ENCODE measurements at places on chromosomes 12 and 14.
A peak's percentile ranks its signal among the peaks of the same experiment; 100 is the strongest.

DNA sequence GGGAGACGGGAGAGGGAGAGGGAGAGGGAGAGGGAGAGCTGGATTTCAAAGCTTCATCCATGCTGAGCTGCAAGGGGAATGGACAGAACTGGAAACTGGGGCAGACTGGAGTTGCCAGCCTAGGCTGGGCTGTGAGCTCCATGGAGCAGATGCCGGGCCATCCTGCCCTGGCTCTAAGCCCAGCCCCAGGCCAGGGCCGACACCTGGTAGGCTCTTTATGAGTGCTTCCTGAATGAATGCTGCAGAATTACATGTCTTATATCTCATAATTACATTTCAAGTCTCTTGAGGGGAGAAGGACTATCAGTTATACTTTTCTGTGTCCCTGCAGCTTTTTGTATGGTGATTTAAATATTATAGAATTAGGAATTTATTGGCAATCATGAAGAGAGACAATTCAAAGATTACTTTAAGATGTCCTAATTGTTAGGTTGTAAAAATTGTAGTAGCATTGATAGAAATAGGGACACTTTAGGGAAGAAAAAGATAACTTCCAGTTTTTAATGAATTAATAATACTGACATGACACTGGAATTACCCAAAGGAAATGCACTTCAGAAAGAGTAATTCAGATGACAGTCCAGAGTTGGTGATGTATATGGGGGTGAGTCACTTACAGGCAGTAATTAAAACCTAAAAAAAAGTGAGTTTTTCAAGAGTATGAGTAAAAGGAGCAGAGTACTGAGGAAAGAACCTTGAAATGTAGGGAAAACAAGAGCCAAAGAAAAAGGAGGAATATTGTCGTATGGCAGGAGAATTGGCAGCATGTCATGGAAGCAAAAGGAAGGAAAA is 29.0 kb downstream of the SCYL2 start:
- peak; percentile 20 for DNase-seq

- DNase-seq, result no peak
These were observed 48.1 kb downstream of the KLRG1 start for GRCh38 chr12:9037431-9037830.

DNA sequence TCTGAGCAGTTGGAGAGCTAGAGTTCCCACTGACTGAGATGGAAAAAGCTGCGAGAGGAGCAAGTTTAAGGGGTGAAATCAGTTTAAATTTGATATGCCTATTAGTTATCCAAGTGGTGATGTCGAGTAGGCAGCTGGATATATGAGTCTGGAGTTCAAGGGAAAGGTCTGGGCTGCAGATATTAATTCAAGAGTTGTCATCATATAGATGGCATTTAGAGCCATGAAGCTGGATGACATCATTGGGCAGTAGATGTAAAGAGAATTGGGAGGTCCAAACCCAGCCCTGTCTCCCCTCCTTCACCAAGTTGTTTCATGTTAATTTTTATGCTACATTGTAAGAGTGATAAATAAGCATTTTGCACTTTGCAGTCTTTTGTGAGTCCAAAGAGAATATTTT is 898.1 kb downstream of the GALC start:
- DNase-seq, result no peak

DNA sequence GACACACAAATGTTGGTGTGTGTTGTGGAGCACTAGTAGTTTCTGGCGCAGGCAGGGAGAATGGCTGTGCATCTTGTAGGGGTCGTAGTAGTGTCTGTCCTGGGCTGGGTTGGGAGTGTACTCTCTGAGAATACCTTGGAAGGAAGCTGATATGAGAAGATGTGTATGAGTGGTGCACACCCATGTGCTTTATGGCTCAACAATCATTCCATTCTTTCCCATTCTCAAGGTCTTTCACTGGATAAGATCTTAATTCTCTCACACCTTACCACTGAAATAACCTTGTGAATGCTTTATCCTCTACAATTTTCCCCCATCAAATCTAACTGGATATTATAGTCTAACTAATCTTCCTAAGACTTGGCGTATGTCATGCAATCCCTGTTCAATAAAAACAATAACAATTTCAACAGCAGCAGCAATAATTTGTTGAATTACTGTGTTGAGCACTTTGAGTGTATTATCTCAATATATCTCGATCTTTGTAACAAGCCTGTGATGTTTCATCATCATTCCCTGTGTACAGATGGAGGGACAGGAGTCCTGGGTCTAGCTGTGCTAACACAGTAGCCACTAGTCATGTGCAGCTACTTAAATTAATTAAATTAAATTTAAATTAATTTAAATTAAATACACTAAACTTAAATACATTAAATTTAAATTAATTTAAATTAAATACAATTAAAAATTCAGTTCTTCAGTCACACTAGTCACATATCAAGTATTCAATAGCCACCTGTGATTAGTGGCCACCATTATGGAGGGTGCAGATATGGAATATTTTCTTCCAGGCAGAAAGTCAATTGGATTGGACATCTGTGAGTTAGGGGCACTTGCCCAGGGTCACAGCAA is 3.6 kb upstream of the SLC48A1 start:
- no peak for DNase-seq

GRCh38 chr12:56622535-56622934 is 7.6 kb downstream of the BAZ2A start:
- DNase-seq, result no peak

GRCh38 chr14:21109377-21110138 is 8.7 kb downstream of the TMEM253 start:
- DNase-seq, result no peak

- no peak for DNase-seq
These were observed 152.8 kb upstream of the PARP11 start for GRCh38 chr12:4026020-4026358.

DNA sequence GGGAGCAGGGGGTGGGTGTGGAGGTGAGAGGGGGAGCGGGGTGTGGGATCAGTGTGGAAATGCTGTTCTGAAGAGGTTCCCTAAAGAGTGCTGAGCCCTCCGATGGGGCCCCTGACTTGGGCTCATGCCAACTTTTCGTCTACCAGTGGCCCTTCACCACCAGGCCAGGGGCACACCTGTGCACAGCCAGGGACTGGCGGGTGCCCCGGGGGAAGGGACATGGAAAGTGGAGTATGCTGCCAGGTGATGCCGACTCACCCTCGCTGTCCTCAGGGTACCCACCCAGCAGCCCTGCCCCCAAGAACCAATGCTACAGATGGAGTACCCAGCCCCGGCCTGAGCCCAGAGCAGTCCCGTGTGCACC is 26.2 kb downstream of the AMN start:
- no peak for DNase-seq

DNA sequence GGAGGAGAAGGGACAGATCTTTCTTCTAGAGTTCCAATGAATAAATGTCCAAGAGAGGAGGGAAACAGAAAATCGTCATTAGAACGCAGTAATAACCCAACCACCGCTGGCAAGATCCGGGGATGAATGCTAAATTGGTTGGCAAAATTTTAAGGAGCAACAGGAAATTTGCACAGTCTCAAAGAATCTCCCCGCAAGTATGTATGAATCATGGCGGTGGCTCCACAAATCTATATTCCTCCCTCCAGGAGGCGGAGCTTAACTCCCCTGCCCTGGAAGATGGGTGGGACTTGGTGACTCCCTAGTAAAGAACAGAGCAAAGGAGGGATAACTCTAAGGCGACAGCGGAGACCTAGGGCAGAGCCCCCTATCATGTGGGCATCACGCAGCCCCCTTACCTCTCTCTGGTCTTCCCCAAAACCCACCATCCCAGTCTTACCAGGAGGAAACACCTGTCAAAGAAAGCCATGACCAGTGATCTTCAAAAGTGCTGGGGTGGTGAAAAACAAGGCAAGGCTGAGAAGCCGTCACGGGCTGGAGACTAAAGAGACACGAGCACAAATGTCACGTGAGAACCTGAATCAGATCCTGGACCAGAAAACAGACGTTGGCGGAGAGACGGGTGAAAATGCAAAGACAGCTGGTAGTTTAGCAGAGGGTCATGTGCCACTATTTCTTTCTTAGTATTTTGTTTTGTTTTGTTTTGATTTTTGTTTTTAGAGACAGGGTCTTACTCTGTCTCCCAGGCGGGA is 125.8 kb downstream of the NCOR2 start:
- peak; percentile 86 for DNase-seq

DNA sequence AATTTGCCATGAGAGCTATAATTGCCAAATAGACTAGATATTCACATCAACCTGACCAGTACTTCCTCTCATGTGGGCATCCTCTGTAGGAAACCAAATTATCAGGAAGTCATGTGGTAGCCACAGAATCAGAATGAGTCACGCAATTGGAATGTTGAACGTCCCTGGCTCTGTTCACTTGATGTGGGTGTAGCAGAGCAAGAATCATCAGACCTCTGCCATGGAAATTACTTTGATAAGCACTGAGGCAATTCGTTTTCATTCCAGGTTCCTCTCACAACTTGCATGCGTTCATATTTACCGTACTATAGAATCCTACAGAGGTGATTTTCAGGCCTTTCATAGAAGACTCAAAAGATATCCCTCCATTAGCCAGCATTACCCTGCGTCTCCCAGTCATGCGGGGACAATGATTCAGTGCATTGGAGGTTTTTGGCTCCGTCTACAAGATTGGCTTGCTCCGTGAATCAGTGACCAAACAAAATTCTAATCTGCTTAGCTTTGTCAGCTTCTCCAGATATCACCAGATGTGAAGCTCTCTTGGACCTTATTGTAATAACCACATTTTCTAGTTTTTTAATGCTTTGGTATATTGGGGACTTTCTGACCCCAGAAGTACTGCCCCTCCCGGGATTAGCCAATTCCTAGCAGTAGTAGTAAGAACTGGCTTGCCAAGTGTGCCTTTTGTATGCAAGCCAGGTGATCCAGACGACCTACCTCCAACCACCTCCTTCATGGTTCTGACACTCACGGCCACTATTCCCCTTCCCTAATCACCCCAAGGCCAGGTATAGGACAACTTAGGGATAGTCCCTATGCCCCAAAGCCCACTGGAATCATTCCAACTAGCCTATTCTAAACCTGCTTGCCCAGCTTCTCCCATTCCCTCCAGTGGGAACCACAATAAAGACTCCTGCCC is 133.4 kb downstream of the KICS2 start:
- peak; percentile 84 for DNase-seq

- no peak for DNase-seq
These were observed 24.4 kb downstream of the ADCY6 start for GRCh38 chr12:48764521-48764920.

DNA sequence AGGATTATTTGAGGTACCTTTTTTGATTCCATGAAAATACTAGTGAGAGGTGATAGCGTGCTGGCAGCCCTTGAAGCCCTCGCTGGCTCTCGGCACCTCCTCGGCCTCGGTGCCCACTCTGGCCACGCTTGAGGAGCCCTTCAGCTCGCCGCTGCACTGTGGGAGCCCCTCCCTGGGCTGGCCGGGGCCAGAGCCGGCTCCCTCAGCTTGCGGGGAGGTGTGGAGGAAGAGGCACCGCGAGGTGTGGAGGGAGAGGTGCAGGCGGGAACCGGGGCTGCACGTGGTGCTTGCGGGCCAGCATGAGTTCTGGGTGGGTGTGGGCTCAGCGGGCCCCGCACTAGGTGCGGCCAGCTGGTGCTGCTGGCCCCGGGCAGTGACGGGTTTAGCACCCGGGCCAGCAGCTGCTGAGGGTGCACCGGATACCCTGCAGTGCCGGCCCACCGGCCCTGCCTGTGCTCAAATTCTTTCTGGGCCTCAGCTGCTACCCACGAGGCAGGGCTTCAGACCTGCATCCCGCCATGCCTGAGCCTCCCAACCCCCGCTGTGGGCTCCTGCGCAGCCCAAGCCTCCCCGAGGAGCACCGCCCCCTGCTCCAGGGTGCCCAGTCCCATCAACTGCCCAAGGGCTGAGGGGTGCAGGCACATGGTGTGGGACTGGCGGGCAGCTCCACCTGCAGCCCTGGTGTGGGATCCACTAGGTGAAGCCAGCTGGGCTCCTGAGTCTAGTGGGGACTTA is 7.4 kb downstream of the MOK start:
- no peak for DNase-seq

DNA sequence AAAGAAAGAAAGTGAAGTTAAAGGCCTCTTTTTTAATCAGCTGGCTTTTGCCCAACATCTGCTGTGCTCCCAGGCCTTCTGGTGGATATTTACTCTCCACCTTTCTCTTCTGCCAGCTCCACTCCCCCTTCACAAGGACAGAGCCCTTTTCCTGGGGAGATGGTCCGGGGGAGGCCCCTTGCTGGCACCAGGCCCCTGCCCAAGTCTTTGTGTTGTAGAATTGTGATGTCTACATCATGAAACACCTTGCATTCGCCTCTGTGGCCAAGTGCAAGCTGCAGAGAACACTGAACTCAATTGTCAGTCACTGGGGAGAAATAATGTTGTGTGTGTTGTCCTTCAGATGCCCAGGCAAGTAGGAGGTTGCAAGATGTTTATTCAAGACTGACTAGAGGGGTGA is 150.3 kb downstream of the DPF3 start:
- DNase-seq, result no peak

DNA sequence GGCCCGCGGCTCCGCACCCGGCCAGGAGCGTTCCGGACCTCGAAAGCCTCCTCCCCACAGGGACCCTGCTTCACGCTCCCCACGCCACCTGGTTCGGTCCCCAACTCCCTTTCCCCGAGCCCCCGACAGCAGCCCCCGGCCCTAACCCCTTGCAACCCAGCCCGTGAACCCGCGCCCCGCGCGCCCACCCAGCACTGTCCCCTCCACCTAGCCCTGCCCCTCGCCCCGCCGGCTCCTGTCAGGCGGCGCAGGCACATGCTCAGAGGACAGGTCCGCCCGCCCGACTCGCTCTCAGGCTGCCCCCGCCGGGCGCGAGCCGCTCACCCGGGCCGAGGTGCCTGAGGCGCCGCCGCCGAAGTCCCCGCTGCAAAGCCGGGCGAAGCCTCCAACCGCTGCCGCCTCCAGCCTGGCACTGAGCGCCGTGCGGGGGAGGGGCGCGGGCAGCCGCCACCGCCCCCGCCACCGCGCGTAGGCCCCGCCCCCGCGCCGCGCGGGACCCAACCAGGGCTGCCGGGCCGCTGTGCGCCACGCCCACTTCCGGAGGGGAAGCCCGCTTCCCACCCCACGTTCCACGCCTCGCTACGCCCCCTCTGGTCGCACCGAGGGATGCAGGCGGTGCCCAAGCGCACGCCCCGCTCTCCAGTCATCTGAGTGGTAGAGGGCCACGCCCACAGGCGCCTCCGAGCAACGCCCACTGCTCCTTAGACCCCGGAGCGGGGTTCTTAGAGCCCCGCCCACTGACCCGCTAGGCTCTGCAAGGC is at the start of gene CORO1C:
CORO1C (minus strand) TSS at position 414 of the 761 bp plus-strand sequence. CDS start 30,200 bp downstream, outside the sequence.
- peak; percentile 91 for DNase-seq

GRCh38 chr12:87995581-87996178 is 33.5 kb downstream of the C12orf50 start:
- DNase-seq, result peak; percentile 40
